ENCODE measurements at places on chromosomes 13 and 19. TPM values are rescaled to one million over a fixed set of nuclear protein-coding genes. Genes with fewer than 3 reads are reported as not detected.

DNA sequence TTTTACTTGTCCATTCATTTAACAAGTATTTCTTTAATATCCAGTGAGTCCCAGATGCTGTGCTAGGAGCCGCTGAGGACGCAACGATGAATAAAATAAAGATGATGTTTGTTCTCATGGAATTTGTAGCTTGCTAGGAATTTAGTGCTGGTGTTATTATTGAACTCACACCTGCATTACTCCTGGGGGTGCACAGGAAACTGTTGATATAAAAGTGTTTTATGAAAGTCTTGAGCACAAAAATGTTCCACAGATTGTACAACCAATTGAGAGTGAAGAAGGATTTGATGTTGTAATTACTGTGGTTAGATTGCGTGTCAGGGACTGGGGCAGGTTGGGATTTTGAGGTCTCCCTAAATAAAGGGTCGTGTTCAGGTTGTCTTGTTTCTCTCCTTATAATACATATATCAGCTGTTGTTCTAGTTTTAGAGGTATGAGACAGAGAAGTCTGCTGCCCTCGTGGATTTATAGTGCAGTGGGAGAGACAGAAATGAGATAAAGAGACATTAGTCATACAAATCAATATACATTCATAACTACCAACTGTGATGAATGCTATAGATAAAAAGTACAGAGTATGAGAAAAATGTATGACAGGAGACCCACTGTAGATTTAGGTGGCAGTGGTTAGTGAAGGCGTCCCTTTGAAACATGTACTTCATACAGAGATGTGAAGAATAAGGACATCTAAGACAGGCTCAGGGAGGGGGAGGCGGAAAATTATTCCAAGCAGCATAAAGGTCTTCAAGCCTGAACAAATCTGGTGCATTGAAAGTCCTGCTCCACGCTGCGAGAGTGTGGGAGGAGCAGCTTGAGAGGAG, 11.3 kb downstream of the CACNG6 start:
- peaks cover 54% of the 10 kb centered on the region for H3K27me3 ChIP-seq
- H3K4me1 ChIP-seq, result no peaks in the 10 kb centered on the region
- no peak overlapping the region for H3K4me3 ChIP-seq
- no peaks in the 10 kb centered on the region for H3K36me3 ChIP-seq

GRCh38 chr13:25847635-25848626, 203.9 kb downstream of the SHISA2 start:
- no peaks in the 10 kb centered on the region for H3K27me3 ChIP-seq
- no peak overlapping the region for H3K27ac ChIP-seq
- H3K36me3 ChIP-seq, result no peaks in the 10 kb centered on the region
- no peak overlapping the region for H3K4me3 ChIP-seq
- H3K4me1 ChIP-seq, result no peaks in the 10 kb centered on the region

DNA sequence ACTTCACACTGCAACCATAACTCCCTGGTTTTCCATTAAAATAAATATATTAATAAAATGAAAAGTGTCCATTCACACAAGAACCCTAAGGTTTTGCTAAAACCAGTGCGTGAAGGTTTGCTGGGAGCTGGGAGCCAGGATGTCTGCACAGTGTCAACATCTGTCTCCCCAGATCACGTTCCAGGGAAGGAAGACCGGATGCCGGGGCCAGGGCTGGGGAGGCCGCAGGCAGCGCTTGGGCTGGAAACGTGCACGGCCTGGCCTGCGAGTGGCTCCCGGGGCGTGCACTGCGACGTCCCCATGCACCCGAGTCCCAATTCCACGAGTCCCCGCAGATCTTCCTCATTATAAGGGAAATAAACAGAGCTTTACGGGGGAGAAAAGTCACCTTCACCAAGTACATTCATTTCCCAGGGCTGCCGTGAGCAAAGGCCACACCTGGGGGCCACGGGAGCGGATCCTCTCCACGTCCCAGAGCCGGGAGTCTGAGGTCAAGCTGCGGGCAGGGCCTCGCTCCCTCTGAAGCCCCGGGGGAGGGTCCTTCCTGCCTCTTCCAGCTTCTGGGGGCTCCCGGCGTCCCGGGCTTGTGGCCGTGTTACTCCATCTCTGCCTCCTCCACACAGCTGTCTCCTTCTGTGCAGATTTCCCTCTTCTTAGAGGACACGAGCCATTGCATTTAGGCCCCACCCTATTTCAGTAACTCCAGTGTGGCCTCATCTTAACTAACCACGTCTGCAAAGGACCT, 12.8 kb downstream of the SHC2 start:
- no peaks in the 10 kb centered on the region for H3K27me3 ChIP-seq
- no peak for DNase-seq
- no peaks in the 10 kb centered on the region for H3K4me1 ChIP-seq
- no peak overlapping the region for H3K4me3 ChIP-seq

The FPR3 gene
- 3.9 TPM for total RNA-seq

The COMMD6 gene
- total RNA-seq, result 47.7 TPM

The FUT3 gene
- not detected for total RNA-seq

All from breast epithelium (tissue), 4 donors.